CD4-positive, alpha-beta T cell treated with Interleukin-17A for 4 hours (primary cell): ENCODE measurements at places on chromosomes 12 and 14.

DNA sequence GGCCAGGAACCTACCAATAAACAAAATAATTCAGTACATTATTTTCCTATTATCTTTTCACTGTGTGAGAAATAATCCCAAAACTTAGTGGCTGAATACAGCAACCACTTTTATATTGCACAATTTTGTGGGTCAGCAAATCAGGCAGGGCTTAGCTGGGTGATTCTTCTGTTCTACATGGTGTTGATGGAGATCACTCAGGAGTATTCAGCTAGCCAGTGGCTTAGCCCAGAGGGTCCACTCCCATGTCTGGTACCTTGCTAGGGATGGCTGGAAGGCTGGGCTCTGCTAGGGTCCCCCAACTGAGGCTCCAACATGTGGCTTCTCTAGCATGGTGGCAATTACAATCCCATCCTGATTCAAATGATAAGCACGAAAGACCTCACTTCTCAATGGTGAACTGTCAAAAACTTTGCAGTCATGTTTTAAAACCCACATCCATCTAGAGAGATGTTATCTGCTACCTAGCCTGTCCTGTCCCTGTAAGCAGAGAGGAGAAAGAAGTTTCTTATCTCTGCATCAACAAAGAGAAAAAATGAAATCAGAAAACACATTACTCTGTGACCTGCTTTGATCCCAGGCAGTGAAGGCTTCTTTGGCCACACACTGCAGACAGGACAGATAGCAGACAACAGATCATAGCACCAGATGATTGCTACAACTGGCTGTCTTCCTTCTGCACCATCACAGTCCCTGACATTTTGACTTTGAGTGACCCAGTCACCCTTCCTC, 51.0 kb upstream of the MYL2 start:
- no peak for DNase-seq

GRCh38 chr12:27009881-27010301, 4.3 kb downstream of the TM7SF3 start:
- no peak for DNase-seq

DNA sequence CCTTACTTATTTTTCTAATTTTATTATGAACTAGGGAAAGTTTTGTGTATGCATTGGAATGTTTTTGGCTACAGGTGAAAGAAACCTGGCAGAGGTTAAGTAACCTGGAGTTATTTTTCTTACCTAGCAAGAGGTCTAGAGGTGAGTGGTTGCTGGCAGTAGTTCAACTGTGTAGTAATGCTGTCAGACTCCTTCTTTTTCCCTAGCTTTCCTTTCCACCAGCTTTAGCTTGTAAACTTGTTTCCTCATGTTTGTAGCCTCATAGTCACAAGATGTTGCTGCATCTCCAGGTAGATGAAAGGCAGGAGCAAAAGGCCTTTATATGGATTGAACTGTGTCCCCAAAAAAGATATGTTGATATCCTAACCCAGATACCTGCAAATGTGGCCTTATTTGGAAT, 105.1 kb upstream of the AMIGO2 start:
- DNase-seq: no peak

- DNase-seq: no peak
These were observed 149.9 kb upstream of the RASSF8 start for GRCh38 chr12:25808604-25809003.

DNA sequence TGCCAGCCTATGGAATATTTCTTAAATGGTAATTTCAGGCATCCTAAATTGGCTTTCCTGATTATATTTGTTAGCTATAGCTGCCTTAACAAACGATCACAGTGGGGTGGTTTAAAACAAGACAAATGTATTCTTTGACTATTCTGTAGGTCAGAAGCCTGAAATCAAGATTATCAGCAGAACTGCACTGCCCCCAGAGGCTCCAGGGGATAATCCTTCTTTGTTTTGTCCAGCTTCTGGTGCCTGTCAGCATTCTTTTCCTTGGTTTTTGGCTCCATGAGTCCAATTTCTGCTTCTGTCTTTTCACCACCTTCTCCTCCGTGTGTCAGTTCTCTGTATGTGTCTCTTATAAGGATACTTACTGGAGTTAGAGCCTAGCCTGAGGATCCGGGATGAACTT, 1282.2 kb upstream of the USP15 start:
- DNase-seq: no peak

- DNase-seq: no peak
These were observed 29.3 kb downstream of the AMN start for GRCh38 chr14:102951799-102952198.

DNA sequence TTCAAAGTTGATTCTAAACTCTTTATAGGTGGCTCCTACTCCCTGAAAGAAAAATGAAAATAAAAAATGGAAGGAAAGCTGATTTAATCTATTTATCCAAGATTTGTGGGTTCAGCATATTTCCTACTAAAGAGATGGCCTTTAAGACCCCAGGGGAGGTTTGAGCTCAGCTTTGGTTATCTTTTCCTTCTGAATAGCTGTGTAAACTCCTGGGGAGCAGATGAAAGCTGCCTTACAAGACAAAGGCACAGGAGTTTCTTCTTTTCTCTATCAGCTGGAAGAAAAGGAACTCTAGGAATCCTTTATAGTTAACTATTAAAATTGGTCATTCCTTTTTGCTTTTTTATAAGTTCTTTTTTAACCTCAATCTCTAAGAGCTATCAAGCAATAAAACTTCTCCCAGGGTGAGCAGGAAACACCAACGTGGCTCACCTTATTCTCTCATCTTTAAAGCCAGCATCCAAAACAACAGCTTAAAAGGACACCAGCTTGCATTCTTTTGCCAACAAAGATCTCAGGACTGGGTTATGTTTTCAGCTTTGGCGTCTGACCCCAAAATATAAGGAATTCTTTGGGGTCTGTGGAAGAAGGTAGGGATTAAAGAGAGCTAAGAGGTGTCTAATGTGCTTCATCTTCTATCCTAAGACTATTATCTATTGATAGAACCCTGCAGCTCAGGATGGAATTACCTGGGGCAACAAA, 371.7 kb upstream of the KITLG start:
- no peak for DNase-seq

GRCh38 chr14:90288651-90289355, 32.5 kb downstream of the PSMC1 start:
- no peak for DNase-seq

DNA sequence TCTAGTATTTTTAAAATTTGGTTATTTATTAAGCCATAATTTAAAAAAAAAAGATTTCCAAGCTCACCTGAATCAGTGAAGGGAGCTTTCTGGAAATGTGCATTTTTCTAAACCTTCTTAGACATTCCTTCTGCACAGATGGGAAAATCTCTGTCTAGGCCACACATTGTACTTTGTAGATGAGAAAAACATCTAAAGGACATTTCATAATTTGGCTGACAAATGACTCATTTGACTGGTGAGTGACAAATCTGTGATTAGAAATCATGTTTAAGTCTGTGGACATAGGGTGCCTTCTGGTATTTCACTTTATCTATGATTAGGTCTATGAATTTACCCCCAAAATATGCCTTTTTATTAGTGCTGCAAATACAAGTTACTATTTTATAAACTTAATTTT, 1044.9 kb upstream of the FLRT2 start:
- DNase-seq: no peak

- no peak for DNase-seq
These were observed 519.8 kb upstream of the TMPO start for GRCh38 chr12:97995559-97995958.

DNA sequence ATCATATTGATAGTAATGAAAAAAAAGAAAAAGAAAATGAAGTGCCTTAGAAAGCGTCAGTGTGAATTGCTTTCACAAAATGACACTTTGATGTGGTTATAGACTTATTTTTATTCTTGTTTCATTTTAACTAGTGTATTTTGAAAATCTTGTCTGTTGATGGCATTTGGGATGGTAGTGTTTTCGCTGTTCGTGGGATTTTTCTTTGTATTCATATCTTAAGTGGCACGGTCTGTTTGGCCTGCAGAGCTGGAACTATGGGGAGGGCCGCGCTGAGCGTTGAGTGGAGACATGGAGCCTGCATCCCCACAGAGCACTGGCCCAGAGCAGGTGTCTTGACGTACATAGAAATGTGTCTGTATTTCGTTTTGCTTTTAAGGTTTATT, 61.6 kb downstream of the WDR20 start:
- DNase-seq: no peak

DNA sequence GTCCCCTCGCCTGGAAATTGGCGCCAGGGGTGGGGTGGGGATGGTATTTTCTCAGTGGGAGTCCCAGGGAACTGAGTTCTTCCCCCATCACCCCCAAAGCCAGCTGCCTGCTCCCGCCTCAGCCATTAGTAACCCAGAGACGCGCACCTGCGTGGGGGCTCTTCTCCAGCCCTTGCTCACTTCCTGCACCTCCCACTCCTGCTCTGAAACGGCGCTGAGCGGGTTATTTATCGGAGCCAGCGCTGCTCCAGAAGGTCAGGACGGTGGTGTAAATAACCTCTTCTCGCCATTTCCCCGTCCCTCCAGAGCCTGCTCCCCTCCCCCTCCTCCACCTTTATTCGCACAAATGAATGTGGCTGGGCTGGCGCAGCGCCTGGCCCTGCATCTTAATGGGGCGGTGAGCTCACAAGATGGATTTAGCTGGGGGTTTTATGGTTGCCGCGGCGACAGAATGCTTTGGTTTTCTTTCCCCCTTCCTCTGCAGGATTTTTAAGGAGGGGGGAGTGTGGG, 12.2 kb downstream of the GPR84 start:
- peak; percentile 65 for DNase-seq

GRCh38 chr12:4148418-4149056, 125.0 kb upstream of the CCND2 start:
- DNase-seq: peak; percentile 59

DNA sequence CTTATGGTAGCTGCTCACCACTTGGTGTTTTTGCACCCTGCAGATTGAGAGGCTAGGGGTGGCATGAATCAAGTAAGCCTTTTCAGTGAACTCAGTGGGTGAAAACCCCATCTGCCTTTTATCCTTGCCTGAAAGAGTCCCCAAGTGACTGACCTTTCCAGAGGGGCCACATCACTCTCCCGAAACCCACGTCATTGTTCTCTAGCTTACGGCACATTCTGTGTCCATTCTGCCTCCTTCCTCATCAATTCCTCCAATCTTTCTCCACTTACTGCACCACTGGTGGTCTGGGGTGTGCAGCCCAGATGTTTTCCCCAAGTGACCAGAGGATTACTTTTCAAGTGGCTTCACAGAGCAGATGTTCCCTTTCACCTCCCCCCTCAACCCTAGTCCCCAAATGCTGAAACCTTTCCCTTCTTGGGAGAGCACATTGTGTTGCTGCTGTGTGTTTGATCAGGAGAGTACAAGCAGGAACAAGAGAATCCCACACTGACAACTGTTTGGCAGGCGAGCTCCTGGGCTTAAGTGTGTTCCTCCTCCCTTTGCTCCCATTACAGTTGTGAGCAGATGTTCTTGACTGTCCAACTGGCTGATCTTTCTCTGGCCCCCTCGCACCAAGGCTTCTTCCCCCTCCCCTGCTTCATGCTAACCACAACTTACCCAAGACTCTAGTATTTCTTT, 138.0 kb upstream of the IGF1 start:
- no peak for DNase-seq

DNA sequence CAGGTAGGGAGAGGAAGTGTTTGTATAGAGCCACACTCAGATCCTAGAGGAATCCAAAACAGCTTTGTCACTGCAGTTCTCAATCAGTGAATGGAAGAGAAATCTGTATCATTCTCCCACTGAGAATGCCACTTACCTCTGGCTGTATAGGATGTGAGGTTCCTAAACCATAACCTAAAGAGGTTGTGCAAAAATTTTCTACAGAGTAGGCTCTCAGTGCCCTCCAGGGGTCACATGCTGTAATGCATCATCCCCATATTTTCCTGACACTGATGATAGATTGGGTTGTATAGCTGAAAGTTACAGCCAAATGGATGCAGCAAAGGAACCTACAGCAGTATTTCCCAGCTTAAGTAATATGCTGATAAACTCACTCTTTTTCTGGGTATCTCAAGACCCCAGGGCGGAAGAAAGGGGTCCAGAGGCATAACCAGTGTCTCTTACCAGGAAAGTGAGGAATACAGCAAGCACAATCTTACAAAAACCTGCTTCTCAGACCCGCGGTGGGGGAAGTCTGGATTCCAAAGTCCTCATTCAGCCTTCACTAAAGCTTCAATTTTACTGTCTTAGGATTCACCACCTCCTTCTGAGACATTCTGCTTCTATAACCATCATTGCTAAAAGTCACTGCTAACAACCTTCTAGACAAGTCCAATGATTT, 3.8 kb downstream of the BCDIN3D start:
- peak; percentile 51 for DNase-seq

DNA sequence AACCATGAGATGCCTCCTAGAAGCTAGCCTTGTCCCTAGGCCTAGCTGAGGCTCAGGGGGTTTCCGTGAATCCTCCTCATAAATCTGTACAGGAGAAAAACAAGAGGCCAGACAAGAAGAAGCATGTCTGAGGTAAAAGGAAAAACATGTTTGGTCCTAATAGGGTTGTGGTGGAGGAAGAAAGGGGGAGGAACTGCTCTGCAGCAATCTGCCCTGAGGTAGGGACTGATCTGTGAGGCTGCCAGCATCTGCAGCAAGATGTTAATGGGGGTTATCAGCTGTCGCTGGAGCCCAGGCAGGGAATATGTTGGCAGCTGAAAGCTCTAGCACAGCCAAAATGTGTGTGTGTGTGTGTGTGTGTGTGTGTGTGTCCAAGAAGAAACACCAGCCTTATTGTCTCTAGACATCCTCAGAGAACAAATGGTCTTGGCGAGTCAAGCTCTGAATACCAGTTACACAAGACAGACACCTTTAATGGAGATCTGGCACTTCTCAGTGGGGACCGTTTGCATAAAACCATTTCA, 218.5 kb downstream of the NUAK1 start:
- no peak for DNase-seq

GRCh38 chr14:100556936-100557505, 30.2 kb downstream of the BEGAIN start:
- no peak for DNase-seq

DNA sequence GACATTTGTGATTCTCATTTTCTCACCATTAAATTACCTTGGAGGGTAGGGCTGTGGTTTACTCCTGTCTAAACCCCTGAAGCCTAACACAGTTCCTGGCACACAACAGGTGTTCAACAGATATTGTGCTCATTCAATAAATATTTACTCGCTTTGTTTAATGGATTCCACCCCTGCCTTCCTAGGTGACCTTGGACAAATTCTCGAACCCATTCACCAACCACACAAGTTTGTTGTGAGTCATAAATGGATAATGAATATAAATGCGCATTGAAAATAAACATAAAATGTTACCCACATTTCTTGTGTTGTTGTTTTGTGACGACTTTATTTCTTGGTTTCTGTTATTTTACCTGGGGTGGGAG, 362 bp upstream of the TSFM start:
- no peak for DNase-seq

- no peak for DNase-seq
These were observed 425.4 kb downstream of the SLC16A7 start for GRCh38 chr12:60021235-60021634.

GRCh38 chr12:29754235-29755189, 29.2 kb downstream of the TMTC1 start:
- DNase-seq: no peak

DNA sequence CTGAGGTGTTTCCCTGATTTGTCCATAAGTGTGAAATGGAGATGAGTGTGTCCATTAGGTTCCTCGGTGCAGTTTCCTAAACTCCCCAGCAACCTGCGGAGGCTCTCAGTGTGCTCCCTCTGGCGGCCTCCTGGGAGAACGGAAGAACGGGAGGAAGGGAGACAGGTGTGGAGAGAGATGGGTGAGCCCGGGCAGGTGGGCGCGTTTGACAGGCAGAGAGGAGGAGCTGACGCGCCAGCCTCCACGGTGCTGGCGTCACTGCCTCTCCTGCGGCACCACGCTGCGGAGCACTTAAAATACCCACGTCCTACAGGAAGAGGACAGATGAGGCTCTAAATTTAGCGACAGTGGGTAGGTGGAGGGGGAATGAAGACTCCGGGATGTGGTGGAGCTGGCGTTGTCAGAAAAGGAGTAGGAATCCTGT, 26.8 kb upstream of the PEX5 start:
- DNase-seq: peak; percentile 41
